Activated T-cell treated with anti-CD3 and anti-CD28 coated beads, Interleukin-2, amount 50 U/mL, for 24 hours (primary cell): ENCODE measurements at places on chromosomes 5 and 9.

GRCh38 chr5:132425975-132426524 is 56.5 kb downstream of the SLC22A5 start:
- no peak for DNase-seq

- DNase-seq: no peak
Measured at GRCh38 chr9:132366481-132366880, 11.7 kb upstream of the SETX start.

- DNase-seq: no peak
Measured at GRCh38 chr5:38650946-38651345, 94.5 kb upstream of the LIFR start.

DNA sequence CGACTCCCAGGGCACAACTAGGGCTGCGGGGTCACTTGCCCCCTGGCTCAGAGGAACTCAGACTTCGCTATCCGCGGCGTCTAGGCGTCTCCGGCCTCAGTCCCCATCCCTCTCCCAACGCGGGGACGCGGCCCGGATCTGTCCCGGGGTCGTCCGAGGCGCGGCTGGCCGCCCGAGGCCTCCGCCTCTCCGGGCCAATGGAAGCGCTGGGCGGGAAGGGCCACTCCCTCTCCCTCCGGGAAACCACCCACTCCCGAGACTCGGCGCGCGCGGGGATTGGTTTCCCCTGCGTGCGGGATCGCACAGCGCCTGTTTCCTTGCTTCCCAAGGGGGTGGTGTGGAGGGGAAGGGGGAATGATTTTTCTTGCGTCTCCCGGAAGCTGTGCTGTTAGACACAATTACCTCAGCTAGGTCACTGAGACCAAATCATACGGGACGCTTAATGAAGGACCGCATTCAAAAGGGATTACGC is 38.3 kb downstream of the NR2F1 start:
- DNase-seq: peak; percentile 41

GRCh38 chr5:73606206-73606753 is 19.7 kb upstream of the ARHGEF28 start:
- DNase-seq: no peak

DNA sequence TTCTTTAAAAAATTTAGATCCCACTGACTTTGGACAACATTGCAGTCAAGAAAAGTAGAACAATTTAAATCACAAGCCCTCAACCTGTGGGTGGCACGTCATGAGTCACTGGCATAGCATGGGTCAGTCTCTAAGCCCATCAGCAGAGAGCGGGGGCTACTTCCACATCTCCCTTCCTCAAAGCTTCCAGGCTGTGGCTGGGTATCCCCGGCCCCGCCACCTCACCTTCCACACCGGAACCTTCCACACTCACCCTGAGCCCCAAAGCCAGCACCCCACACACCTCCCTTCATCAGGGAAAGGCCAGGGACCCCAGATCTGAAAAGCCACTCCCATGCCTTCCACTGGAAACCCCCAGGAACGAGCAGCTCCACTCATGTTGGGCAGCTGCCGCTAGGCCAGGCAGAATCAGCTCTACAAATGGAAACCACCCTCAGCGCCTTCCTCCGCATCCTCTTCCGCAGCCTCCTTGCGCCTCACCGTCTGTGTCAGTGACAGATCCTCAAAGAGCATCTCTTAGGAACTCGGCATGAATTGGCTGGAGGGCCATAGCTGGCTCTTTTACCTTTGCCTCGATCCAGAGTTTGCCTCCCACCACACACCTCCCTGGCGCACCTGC is 156.5 kb downstream of the ERCC6L2 start:
- no peak for DNase-seq

DNA sequence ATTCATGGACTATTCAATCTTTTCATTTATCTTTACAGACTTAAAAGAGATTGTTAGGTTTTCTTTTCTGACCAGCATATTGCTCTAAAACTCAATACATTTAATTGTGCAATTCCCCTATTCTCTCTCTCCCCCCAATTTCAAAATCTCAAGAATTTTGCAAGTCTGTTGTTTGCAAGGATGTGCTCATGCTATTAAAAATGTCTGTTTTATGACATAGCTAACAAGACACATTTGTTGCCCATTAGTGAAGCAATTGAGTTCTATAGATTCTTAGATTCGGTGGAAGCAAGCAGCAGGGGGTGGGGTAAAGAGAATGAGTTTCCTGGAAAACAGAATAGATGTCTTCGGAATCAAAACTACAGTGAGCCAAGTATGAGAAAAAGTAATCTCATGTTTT is 8.5 kb upstream of the CSNK1A1 start:
- DNase-seq: no peak

DNA sequence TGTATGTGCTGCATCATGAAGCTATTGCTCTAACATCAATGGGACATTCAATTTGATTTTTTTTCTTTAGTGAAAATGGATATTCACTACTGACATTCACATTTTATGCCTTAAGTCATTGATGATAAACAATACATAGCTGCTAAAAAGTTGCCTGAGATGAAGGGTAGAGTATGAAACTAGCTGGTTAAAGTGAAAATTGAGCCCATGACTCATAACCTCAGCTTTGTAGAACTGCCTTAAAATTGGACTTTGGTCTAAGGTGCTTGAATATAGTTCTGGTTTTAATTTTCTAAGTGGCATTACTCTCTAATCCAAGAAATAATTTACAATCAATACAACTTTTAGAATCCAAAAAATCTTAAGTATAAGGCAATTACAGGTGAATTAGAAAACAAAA is 740.4 kb upstream of the RIOK2 start:
- DNase-seq: no peak

DNA sequence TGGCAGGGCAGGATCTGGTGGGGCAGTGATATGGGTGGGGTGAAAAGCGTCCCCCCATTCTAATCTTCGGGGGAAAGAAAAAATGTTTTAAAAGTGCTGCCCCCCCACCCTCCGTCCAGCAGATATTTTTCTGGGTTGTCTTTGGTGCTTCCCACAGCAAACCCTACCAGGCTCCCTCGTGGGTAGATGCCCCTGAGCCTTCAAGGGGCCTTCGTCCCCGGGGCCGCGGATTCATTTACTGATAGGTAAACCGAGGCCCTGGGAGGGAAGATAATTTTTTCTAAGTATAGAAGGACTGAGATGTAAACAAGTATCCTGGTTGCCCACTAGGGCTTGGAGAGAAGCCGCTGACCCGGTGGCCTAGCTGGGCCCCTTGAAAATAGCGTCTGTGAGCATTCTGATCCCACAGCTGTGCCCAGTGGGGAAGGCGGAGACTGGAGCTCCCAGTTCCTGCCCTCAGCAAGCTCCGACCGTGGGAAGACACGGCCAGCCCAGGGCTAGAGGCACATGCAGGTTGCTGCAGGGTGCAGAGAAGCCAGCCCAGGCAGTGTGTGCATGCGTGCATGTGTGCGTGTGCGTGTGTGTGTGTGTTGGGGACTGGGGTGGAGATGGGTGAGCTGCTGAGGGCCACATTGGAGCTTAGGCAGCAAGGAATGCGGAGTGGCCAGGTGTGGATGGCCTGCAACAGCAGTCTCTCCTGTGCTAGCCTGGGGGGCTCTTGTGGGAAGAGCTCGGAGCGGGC is 6.0 kb upstream of the RXRA start:
- no peak for DNase-seq

- no peak for DNase-seq
Measured at GRCh38 chr9:111516061-111516465, 8.9 kb upstream of the ZNF483 start.

GRCh38 chr5:180259260-180259611 is 32.6 kb downstream of the MAPK9 start:
- DNase-seq: no peak

DNA sequence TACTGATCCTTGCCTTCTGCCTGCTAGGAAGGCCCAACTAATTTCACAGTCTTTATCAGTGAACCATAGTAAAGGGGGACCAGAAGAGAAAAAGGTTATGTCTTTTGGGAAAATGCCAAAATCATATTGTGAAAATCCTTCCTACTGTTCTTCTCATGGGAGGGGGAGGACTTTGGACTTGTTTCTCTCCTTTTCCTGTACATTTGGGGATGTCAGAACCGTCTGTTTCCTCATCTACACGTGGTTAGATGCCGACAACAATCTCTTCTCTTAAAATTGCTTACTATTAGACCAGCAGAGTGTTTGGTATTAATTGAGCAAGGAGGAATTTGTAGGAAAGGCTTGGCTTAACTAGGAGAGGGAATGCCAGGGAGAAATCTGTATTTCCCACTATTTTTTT is 77.2 kb downstream of the TMC1 start:
- no peak for DNase-seq

GRCh38 chr5:96260009-96260408 is 173.0 kb downstream of the PCSK1 start:
- DNase-seq: no peak

DNA sequence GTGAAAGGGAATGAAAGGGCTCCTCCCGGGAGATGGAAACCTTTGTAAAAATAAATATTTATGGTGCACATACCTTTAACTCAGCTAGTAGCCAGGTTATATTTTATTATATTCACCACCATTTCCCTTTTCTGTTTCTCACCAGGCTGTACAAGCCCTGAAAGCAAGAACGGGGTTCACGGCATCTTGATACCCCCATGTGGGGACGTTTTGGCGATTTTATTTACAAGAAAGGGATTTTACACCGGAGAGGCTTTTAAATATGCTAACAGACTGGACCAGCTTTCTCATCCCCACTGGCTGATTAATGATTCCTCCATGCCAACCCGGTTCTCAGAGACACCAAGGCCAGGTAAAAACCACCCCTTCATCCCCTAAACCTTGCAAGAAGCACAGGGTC is 19.2 kb downstream of the IL12B start:
- DNase-seq: no peak
